ENCODE measurements at places on chromosomes 12 and 14.

GRCh38 chr12:9361879-9362326 is 153.7 kb upstream of the PZP start:
- no peak for DNase-seq

DNA sequence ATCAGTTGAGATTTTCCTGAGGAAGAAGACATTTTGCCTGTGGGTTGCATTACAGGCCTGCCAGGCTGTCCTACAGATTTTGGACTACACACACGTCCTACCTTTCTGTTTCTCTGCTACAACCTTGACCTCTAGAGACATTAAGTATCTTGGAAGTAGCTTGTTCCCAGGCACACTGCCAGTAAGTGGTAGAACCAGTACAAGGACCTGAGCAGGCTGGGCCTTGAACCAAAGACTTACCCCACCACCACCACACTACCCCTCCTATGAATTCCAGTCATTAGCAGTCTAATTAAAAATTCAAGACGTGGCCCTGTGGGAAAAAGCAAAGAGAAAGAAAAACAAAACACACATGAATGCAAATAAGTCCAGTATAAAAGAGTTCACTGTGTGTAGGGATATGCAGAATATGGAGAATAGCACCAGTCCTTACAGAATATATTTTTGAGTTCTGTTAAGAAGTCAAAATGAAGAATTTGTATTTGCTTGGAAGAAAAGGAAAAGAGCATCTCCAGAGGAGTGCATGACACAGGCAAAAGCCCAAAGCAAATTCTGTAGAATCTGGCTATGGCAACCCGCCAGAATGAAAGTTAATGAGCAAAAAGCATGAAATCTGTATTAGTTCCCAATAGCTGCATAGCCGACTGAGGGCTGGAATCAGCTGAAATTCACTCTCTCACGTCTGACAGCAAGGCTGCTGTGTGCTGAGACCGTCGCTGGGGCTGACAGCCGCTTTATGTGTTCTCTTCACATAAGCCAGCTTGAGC is 74.3 kb upstream of the ST8SIA1 start:
- DNase-seq = no peak

- no peak for DNase-seq
Observed at GRCh38 chr14:95102680-95103044, 54.7 kb downstream of the DICER1 start.

GRCh38 chr14:56555921-56556570 is 23.6 kb upstream of the TMEM260 start:
- peak; percentile 13 for DNase-seq

GRCh38 chr12:83827860-83828259 is 1084.7 kb downstream of the SLC6A15 start:
- no peak for DNase-seq

DNA sequence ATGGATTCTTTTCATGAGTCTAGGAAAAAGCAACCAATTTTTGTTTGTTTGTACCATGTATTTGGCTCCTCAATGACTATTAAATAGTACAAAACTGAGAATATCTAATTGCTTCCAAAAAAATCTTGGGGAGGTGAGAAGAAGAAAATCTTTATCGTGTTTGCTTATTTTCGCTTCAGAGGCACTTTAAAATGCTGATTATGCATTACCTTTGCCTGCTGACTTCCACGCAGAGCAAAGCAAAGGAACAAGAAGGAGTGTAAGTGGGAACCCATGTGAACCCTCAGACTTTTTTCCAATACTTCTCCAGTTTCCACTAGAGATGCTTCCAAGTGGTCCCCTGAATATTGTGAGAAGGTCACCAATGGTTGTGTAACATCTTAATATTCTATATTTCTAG is 43.2 kb upstream of the STRN3 start:
- no peak for DNase-seq

- peak; percentile 50 for DNase-seq
Observed at GRCh38 chr12:81992461-81992860, 233.3 kb upstream of the PPFIA2 start.

GRCh38 chr12:90301561-90302133 is 593.0 kb upstream of the ATP2B1 start:
- DNase-seq = no peak

- peak; percentile 16 for DNase-seq
Observed at GRCh38 chr12:43113135-43113534, 438.9 kb downstream of the ADAMTS20 start.

- no peak for DNase-seq
Observed at GRCh38 chr12:52539083-52539820, 13.7 kb downstream of the KRT71 start.

DNA sequence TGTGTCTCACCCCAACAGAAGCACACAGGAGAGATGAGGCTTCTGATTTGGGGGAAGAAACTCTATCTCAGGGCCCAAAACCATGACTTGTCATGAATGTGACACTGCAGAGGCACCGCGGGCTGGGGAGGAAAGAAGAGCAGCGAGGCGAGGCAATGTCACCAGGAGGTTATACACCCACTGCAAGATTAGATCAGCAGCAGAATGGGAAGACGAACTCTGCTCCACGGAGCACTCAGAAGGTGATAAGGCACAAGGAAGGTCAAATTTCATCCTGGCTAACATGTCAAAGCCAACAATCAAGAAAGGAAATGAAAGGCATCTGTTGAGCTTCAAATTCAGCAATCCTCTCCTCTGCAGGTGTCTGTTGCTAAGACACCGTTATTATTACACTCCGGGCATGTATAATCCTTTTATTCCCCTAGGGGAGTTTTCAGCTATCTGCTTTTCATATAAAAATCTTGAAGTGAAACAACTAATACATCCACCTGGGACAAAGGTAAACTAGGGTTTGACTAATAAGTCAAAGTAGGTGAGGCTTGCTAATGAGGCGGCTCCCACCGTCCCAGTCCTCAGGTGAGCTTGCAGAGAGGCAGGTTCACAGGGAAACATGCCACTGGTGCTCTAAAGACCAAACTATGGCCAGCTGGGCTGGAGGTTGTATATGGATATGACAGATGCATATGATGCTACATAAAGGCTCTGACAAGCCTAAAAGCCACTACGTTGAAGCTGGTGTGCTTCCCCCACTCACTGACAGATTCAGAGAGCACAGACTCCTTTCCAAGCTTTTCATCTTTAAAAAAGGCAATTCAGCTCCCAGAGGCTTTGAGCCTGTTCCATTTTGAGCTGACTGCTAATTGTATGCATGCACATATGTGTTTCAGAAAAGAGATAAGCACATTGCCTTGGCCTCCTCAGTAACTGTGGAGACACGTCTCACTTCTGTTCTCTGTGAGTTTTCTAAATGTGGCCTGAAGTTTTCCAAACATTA is 221.2 kb downstream of the NELL2 start:
- no peak for DNase-seq

All from MV-4-11 (cell line).